ENCODE measurements at places on chromosomes 5 and 9.
A peak's percentile ranks its signal among the peaks of the same experiment; 100 is the strongest.

DNA sequence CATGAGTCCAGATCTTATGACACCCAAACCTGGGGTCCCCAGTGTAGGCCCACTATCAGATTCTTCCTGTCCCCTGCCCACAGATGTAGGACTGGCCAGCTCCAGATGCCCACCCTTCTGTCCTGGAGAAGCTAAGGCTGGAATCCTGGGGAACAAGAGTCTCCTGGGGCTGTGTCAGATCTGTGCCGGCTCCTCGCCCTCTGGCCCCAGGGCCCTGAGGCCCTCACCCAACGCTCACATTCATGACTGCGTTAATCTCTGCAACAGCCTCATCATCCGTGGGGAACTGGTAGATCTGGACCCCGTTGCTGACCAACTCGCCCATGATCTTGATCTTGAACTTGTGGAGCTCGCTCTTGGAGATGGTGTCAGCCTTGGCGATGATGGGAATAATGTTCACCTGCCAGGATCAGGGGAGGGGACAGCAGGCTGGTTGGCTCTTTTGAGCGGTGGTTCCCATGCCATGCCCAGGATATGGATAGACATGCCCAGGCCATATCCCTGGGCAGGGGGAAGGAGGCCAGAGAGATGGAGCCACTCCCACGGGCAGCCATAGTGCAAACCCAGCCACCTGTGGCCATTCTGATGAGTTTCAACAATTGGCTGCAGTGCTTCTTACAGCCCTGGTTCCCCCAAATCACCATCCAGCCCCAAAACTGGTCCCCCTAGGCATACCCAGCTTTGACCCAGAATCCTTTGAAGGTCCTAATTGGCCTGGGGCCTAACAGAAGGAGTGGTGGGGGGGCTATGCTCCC lies 14.6 kb downstream of the SEPTIN8 start:
- no peak for DNase-seq

- DNase-seq = no peak
Measured at GRCh38 chr9:22838266-22838665, 391.6 kb downstream of the DMRTA1 start.

DNA sequence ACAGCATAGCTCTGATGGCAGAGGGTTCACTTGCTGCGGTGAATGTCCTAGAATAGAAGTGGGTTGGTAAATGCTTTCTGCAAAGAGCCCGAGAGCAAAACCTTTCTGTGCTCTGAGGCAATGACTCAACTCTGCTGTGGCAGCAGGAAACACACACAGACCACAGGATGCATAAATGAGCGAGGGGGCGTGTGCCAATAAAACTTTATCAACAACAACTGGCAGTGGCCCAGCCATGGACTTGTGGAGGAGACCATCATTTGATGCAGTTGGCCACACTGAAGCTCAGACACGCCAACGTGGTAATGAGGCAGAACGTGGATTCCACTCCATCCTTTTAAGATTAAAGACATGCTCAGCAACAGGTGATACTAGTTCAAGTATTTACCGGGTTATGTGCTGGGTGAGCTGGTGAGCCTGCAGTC lies 6.8 kb downstream of the MRPL36 start:
- DNase-seq = peak; percentile 89

DNA sequence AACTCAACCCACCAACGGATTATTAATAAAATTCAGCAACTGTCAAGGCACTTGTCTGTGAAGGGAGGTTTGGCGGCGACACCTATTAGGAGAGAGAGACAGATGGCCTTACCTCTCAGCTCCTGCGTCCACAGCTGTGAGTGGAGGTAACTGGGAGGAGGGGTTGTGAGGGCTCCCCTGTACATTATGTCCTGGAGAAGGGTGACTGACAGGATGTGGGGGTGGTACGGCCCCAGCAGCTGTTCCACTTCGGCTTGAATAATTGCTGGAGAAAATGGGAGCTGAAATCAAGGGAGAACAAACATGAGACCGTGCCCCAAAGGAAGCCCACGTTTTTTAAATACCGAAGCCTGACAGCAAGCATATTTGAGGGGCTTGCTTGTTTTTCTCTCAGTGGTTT lies 353.5 kb upstream of the RFX3 start:
- DNase-seq = no peak

DNA sequence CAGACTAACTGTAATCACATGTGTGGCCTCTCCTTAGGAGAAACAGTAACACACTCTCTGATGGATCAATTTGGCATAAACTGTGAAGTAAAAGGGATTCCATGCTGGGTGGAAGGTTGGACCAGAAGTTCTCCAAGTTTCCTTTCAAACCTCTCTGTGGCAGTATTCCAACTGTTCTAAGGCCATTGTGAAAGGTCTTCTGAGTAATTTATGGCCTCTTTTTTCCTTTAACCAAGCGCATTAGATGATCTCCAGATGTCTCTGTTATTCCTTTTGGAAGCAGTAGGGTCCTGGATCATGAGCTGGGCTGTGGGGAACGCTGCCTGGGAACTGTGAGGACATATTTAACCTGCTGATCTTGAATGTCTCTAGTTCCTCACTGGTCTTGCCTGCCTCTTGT lies 80.6 kb upstream of the IL6ST start:
- DNase-seq = no peak

- DNase-seq = no peak
Measured at GRCh38 chr5:27434335-27434734, 395.9 kb upstream of the CDH9 start.

GRCh38 chr5:2039180-2039531 lies 156.4 kb upstream of the IRX4 start:
- DNase-seq = no peak

DNA sequence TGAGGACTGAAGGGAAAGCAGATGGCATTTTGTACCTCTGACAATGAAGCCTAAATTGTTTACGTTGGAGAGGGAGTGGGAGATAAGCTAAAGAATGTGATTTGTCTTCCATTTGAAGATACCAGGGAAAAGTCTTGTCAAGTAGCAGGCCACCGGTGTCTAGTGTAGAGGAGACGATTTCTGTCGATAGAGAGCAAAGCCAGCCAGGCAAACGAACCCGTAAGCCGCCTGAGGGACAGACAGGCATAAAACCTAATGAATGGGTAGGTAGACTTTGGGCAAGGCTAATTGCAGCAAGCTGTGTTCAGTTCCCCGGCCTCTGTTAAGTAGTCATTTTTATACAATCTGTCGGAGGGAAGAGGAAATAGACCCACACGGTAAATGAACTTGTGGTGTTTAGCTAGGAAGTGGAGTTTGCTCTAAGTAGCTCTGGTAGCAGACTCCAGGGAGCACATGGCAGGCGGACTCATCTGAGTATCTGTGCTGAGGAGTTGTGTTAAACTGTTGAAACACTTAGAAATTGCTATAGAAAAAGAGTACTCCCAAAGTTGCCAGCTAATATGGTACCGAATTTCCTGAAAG lies 28.8 kb downstream of the SMARCA2 start:
- no peak for DNase-seq

- no peak for DNase-seq
Measured at GRCh38 chr5:30802961-30803705, 390.4 kb upstream of the CDH6 start.

- DNase-seq = no peak
Measured at GRCh38 chr5:145682197-145682899, 152.8 kb downstream of the PRELID2 start.

DNA sequence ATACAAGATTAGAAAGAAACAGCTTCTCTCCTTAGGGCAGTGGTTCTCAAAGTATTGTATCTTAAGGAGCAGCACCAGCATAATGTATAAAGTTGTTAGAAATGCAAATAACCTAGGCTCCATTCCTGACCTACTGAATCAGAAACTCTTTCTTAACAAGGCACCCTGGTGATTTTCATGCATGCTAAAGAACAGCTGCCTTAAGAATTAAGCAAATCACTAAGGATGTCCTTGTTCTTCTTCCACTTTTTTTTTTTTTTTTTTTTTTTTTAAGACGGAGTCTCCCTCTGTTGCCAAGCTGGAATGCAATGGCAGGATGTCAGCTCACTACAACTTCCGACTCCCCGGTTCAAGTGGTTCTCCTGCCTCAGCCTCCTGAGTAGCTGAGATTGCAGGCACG lies 1095.2 kb upstream of the EDIL3 start:
- DNase-seq = no peak

GRCh38 chr5:53261245-53261644 lies 151.7 kb upstream of the MOCS2 start:
- DNase-seq = no peak

GRCh38 chr9:77997611-77998284 lies 33.9 kb downstream of the GNAQ start:
- DNase-seq = no peak

DNA sequence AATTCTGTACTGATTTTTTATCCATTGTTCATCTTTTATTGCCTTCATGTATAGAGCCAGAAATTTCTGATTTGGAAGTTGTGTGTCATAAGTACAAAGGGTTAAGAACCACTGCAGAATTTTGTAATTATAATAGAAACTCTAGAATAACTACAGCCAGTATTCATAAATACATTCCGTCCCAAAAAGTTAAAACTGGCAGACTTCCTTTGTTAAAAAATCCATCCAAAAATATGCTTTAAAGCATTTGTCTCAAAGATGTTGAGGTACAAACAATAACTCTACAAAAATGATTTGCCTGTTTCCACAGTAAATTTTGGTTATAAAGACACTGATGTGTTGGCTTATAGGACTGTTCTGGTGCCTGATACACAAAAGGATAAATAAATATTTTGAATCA lies 436.6 kb downstream of the DTWD2 start:
- no peak for DNase-seq

DNA sequence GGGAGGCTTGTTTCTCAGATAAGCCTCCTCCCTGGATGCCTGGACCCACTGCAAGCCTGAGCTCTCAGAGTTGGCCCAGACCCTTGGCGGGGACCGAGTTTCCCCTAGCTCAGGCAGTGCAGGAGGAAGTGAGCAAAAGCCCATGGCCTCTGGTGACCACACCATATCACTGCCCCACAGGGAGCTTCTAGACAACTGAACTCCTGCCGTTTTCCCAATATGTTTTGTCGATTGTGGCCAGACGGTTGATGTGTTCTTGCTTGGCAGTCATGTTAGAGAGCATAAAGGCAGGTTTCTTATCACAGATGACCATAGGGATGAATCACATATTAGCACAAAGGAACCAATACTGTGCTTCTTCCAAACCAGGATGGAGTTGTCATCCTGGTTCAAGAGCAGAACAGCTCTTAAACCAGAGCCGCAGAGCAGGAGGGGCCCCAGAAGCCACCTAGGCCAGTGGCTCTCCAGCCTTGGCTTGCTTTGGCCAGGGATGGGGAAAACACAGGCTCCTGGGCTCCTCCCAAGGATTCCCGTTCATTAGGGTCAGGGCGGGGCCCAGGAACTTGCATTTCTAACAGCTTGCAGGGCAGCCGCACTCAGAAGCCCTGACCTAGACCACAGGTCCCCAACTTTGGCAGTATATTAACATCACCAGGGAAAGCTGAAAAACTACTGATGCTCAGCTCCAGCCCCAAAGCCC lies 113.1 kb upstream of the TBC1D2 start:
- DNase-seq = no peak

GRCh38 chr5:168790671-168791250 lies 211.6 kb upstream of the PANK3 start:
- DNase-seq = no peak

- no peak for DNase-seq
Measured at GRCh38 chr9:135734616-135735144, 32.7 kb downstream of the KCNT1 start.

DNA sequence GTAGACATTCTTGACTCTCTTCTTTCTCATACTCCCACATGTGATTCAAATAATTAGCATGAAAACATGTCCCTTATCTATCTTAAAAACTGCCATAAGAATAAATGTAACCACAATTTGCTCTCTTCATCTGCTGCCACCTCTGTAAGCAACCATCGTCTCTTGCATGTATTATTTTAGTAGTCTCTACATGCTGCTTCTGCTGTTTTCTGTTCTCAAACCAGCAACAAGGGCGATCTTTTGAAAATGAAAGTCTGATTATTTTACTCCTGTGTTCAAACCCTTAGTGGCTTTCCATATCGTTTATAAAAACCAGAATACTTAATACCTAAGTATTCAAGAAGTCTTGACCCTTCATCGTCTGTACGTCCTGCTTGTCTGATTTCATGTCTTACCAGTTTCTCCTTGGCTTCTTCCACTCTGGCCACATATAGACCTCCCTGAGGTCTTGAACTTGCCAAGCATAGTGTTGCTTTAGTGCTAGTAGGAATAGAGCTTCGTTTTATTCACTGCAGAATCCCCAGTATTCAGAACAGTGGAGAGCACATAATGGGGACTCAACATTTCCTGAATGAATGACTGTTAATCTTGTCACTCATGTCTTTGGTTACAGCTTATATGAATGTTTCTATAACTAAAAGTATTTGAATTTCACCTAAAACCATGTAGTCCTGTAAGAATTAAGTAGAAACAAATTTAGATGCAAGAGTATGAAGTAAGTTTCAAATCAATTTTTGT lies 10.6 kb downstream of the CDC42SE2 start:
- DNase-seq = no peak

DNA sequence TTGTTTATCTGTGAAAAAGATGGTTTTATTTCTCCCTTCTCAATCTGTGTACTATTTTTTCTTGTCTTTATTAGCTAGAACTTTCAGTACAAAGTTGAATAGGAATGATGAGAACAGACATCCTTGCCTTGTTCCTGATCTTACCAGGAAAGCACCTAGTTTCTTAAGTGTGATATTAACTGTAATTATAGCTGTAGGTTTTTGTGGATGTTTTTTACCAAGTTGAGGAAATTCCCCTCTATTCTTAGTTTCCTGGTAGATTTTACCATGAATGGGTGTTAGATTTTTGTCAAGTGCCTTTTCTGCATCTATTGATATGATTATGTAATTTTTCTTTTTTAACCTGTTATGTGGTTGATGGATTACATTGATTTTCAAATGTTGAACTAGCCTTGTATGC lies 68.7 kb downstream of the KCNN2 start:
- no peak for DNase-seq

- DNase-seq = no peak
Measured at GRCh38 chr9:113738893-113739604, 137.1 kb upstream of the ZNF618 start.

DNA sequence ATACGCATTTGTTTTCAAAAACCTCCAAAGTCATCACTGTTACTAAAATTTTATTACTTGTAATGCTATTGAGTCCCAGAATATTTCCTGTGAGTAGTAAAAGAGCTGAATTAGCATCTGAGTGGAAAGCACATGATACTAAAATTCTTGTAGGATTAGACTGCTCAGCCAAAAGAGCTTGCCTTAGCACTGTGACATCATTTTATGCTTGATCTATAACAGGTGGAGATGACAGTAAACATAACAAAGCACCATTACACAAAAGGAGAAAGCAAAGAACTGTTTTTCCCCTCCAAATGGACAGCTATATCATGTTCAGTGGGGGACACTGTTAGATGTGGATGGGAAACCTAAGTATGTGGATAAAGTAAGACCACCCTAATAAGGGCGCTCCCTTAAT lies 5.8 kb upstream of the JAK2 start:
- no peak for DNase-seq

GRCh38 chr5:97119007-97119390 lies 23.4 kb downstream of the LIX1 start:
- DNase-seq = no peak

GRCh38 chr5:55507574-55507973 lies 27.2 kb downstream of the PLPP1 start:
- no peak for DNase-seq

DNA sequence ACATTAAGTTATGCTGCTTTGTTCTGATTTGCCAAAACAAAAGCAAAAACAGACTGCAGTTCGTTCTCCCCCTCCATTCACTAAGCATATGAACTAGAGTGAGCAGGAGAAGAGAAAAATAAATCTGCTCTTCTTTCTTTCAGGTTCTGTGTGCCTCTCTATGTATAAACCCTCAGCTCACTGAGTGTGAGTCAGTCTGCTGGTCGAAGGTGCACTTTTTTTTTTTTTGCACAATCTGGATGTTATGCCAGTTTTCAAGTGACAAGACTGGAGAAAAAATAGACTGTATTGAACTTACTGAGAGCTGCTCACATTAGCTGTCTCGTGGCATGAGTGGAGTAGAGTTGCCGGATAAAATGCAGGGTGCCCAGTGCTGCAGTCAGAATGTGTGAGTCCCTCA lies 244.6 kb upstream of the ATP10B start:
- DNase-seq = no peak
